HT-29 (cell line): ENCODE measurements at places on chromosomes 12 and 14.

DNA sequence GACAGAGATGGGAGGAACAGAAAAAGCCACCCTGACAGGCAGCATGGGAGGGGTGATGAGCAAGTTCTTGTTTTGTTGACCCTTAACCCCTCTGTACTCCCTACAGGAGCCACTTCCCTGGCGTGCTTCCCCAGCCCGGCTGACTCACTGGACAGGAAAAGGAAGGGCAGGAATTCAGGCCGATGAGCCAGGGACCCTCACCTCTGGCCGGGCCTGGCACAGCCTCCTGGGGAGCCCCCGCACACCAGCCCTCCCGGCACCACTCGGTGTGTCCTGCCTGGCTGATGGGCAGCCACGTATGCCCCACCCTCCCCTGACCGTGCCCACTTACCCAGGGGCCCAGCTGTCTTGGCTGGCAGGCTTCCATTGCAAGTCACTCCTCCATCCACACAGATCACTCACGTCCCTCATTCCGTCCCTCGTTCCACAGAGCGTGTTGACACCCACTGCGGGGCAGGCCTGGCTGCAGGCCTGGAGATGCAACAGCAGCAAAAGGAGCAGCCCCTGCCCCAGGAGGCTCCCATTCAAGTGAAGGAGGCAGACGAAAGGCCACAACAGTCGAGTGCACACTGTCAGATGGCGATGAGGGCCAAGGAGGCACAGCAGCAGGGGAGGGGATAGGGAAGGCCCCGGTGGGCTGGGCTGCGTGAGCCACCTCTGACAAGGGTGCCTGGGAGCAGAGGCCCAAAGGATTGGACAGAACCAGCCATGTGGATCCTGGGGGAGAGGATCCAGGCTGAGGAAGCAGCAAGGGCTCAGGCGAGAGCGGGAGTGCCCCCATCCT, 19.7 kb upstream of the CD9 start:
- DNase-seq, result peak; percentile 45

DNA sequence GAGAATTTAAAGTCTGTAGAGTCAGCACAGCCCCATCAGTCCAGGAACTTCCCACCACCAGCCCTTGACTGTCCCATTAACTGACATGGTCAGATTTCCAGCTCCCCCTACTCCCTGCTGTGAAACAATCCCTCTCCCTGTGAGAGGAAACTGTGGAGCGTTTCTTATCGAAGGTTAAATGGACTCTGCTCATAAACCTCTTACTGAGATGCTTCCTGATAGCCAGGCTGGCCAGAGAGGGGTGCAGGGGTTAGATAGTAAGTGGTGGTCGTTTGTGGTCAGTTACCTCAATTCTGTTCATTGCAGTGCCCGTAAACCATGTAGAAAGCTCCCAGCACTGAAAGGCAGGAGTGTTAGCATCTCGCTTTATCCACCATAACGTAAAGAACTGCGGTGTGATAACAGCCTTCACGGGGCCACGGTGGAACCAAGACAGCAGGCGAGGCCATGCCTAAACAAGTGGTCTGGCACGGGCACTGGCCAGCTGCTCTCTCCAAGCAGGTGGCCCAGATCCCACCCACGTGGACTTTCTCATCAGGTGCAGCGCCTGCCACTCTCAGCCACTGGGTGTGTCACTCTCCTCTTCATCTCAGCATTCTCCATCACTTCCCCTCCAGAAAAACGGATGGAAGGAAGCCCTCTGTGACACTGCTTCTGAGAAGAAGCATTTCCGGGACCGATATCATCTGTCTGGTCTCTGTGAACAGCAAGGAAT, 102.2 kb downstream of the FBXL14 start:
- no peak for DNase-seq

- no peak for DNase-seq
Observed at GRCh38 chr12:64545081-64545382, 65.3 kb upstream of the RASSF3 start.

GRCh38 chr12:2997989-2998670, 38.9 kb downstream of the TEAD4 start:
- DNase-seq, result no peak

GRCh38 chr14:49920935-49921334, 28.1 kb downstream of the ARF6 start:
- DNase-seq, result no peak

DNA sequence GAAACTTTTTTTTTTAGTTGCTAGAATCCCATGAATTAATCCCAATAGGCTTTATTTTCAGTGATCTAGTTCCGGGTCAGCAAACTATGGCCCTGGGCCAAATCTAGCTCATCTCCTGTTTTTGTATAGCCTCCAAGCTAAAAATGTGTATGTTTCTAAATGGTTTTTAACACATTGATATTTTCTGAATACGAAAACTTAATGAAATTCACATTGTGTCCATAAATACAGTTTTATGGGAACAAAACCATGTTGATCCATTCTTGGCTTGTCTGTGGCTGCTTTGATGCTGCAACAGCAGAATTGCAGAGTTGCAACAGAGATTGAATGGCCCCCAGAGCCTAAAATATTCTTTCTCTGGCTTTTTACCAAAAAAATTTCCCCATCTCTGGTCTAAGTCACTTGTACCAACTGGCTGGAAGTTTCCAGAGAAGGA, 47.5 kb downstream of the ZNF664 start:
- DNase-seq, result no peak

- DNase-seq, result no peak
Observed at GRCh38 chr12:69546693-69547438, 38.4 kb upstream of the CCT2 start.

DNA sequence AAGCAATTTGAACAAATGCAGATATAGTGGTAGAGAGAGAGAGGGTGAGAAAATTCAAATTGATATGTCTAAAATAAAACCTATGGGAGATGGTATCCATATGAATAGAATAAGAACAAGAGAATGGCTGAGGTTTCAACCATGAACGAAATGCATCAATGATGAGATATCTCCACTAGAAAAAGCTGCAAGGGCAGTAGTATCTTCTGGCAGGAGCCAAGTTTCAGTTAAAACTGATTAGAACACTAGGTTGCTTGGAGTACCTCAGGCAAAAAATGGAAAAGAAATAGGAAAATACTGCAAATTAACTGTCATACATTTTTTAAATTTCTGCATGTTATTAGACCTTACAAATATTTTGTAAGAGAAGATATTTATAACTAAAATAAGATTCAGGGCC, 151.3 kb downstream of the ANKS1B start:
- no peak for DNase-seq

- DNase-seq, result peak; percentile 54
Observed at GRCh38 chr14:95609398-95609990, 74.6 kb downstream of the GLRX5 start.

DNA sequence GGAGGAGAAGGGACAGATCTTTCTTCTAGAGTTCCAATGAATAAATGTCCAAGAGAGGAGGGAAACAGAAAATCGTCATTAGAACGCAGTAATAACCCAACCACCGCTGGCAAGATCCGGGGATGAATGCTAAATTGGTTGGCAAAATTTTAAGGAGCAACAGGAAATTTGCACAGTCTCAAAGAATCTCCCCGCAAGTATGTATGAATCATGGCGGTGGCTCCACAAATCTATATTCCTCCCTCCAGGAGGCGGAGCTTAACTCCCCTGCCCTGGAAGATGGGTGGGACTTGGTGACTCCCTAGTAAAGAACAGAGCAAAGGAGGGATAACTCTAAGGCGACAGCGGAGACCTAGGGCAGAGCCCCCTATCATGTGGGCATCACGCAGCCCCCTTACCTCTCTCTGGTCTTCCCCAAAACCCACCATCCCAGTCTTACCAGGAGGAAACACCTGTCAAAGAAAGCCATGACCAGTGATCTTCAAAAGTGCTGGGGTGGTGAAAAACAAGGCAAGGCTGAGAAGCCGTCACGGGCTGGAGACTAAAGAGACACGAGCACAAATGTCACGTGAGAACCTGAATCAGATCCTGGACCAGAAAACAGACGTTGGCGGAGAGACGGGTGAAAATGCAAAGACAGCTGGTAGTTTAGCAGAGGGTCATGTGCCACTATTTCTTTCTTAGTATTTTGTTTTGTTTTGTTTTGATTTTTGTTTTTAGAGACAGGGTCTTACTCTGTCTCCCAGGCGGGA, 125.8 kb downstream of the NCOR2 start:
- DNase-seq, result peak; percentile 45

DNA sequence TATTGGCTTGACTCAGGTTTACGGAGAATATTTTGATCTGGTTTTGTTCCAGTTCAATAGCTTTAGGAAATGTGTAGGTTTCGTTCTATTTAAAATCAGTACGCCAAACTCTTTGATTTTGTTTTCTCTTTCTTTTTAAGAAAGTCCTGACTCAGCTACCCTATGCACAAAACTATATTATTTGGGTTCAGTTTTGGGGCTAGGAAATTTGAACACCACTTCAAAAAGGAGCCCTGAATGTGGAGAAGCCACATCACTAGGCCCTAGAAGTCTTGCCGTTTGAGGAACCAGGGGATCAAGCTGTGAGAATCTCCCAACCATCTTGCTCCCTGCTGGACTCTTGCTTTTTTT, 168.2 kb upstream of the BCL2L14 start:
- no peak for DNase-seq

GRCh38 chr14:90560991-90561390, 164.2 kb downstream of the CALM1 start:
- DNase-seq, result no peak

DNA sequence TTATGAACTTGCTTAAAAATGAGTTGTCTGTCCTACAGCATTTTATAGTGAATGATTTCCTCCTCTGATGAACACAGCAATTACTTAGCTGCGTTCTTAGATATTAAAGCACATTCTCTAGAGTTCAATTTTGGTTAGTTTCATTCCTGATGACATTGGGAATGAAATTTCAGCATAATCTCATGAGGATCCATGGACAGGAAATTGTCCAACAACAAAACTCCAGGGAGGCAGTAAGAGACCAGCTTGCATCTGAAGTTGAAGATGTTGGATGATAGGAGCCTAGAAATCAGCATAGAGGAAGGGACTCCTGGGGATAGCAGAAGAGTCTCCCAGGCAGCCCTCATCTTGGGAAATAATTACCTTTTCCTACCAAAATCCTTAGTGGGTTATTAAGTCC, 128.7 kb upstream of the RAP1B start:
- DNase-seq, result no peak

- no peak for DNase-seq
Observed at GRCh38 chr12:96258104-96258961, 64.2 kb downstream of the ELK3 start.

- DNase-seq, result peak; percentile 16
Observed at GRCh38 chr14:50954811-50955372, 10.6 kb upstream of the PYGL start.

- DNase-seq, result no peak
Observed at GRCh38 chr12:5947006-5947405, 1.9 kb upstream of the ANO2 start.

- no peak for DNase-seq
Observed at GRCh38 chr12:53345486-53346188, 9.5 kb upstream of the SP7 start.

DNA sequence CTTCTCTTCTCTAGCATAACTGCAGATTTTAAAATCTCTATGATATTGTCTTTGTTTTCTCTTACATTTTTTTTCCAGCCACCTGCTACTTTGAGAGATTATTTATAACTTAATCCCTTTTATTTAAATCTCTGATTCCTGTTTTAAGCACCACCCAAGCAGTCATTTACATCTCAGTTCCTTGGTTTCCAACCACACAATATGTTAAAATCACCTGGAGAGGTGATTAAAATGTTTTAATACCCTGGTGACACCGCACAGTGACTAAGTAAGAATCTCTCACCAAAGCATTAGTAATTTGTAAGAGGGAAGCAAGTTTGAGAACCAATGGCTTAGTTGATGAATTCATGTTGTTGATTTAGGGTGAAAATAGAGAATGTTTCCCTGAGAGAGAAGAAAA, 849.8 kb downstream of the TMTC2 start:
- no peak for DNase-seq

GRCh38 chr12:55673638-55674037, 34.1 kb downstream of the ITGA7 start:
- DNase-seq, result no peak

- DNase-seq, result peak; percentile 28
Observed at GRCh38 chr14:70640938-70641547, 673 bp upstream of the TTC9 start.

GRCh38 chr14:69464829-69465228, 19.7 kb upstream of the PLEKHD1 start:
- DNase-seq, result no peak

- DNase-seq, result no peak
Observed at GRCh38 chr12:124442772-124443445, 124.5 kb downstream of the NCOR2 start.

DNA sequence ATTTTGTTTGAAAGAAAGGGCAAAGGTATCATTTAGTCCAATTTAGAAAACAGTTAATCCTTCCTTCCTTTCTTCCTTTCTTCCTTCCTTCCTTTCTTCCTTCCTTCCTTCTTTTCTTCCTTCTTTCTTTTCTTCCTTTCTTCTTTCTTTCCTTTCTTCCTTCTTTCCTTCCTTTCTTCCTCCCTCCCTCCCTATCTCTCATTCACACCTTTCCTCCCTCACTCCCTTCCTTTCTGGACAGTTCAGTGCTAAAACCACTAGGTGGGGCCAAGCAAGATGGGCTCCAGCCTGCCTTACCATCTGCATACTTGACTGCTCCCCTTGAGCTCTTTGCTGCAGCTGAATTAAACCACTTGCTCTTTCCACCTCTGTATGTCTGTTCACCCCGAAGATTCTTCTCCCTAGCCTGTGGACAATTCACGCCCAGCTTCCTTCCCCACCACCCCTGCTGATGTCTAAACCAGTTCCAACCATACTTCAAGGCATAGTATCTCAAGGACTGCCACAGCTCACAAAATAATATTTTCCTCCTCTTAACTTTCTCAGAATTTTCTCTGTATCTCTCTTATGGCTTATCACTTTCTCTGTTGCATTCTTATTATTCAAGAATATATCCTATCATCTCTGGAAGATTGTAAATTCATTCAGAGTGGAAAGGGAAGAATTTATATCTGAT, 78.0 kb downstream of the DBX2 start:
- DNase-seq, result peak; percentile 53

- DNase-seq, result no peak
Observed at GRCh38 chr12:6234906-6235305, 34.7 kb downstream of the CD9 start.

- no peak for DNase-seq
Observed at GRCh38 chr12:63944586-63945228, 100.2 kb downstream of the SRGAP1 start.

- DNase-seq, result no peak
Observed at GRCh38 chr12:58169826-58170225, 228.5 kb downstream of the ATP23 start.

- DNase-seq, result no peak
Observed at GRCh38 chr14:71625175-71625574, 307.1 kb upstream of the RGS6 start.

GRCh38 chr12:75606956-75607355, 95.5 kb upstream of the KRR1 start:
- no peak for DNase-seq
